ENCODE measurements at places on chromosomes 4 and X. TPM values are rescaled to one million over a fixed set of nuclear protein-coding genes. Genes with fewer than 3 reads are reported as not detected.

The LIN54 gene
- polyA plus RNA-seq: 14.6 TPM

- DNase-seq: no peak
These were observed 318.0 kb upstream of the HS3ST1 start for GRCh38 chr4:11746734-11747133.

DNA sequence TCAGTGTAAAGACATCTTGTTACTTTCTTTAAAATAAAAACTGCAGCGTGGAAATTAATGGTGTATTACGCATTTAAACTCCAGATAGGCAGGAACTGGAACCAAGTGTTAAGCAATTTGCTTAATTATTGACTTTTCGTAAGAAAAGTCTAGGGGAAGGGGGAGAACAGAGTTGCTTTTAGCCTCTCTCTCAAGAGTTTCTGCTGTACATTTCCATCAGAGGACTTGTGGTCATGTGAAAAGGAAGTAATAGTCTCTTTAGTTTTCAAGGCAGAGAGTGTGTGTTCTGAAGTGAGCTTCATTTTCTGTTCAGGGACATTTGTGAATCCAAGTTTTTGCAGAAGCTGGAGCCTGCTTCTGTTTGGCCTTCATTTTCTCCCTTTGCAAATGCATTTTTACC, 127.2 kb downstream of the UBE2K start:
- DNase-seq: no peak

- no peak for DNase-seq
These were observed 162.8 kb downstream of the NHS start for GRCh38 chrX:17537723-17538243.

GRCh38 chrX:37998586-37999262, 7.6 kb upstream of the SYTL5 start:
- DNase-seq: no peak

- no peak for DNase-seq
These were observed 5.6 kb downstream of the MSANTD1 start for GRCh38 chr4:3254302-3255131.

Data from renal pelvis (tissue), 12 donors.